ENCODE measurements at places on chromosomes 7 and 10.

GRCh38 chr10:77638321-77639101 is 903 bp upstream of the KCNMA1 start:
- DNase-seq, result no peak

GRCh38 chr10:132593389-132593788 is 55.8 kb downstream of the INPP5A start:
- DNase-seq, result no peak

GRCh38 chr10:817371-817770 is 114.1 kb downstream of the LARP4B start:
- DNase-seq, result no peak

DNA sequence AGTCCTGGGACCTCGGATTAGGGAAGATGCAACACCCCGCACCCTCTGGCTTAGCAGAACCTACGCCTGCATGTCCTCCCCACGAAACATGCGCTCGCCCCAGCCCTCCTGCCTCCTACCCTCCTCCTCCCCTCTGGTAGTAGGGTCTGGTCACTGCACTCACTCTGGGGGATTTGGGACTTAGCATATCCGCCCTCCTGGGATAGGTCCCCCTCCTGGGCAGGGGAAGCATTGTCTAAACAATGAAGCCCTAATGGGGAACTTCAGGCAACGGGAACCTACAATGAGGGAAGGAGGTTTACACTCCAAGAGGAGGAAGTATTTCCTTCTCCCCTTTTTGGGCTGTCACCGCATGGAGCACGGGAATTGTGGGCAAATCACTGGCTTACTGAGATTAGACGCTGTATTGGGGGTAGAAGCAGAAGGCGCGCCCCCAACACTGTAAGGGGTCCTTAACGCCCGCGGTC is 892 bp downstream of the CRHR2 start:
- no peak for DNase-seq

DNA sequence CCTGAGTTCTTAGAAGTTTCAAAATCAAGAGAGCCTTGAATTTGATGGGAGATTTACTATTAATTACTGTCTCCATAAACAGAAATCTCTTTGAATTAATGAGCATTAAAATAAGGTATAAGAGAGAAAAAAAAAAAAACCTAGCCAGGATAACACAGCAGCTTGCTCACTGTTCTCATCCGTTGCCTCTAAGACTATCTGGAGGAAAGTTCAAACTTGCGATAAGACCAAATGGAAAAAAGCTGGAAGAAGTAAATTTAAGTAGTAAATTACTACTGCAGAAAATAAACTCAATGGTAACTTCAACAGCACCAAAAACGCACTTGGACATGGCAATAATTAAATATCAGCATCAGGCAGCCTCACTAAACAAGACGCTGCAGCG is 36.7 kb downstream of the GNA12 start:
- no peak for DNase-seq

DNA sequence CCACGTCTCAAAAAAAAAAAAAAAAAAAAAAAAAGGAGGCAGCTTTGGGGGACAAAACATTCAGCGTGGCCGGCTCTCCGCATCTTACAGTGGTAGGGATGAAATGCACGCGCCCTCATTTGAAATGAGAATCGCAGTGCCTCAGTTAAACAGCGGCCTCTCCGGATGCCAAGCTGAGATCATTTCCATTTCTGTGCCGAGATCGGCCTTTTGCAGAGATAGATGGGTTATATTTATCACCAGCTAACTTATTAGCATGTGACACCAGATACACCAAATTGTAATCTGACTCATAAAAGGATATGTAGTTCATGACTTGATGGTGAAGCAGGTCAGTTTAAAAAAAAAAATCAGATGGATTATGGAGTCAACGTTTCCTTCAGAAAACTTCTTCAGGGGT is 138.7 kb downstream of the CUX1 start:
- no peak for DNase-seq

- DNase-seq, result no peak
These were observed 104.0 kb downstream of the SLIT1 start for GRCh38 chr10:97081621-97082235.

DNA sequence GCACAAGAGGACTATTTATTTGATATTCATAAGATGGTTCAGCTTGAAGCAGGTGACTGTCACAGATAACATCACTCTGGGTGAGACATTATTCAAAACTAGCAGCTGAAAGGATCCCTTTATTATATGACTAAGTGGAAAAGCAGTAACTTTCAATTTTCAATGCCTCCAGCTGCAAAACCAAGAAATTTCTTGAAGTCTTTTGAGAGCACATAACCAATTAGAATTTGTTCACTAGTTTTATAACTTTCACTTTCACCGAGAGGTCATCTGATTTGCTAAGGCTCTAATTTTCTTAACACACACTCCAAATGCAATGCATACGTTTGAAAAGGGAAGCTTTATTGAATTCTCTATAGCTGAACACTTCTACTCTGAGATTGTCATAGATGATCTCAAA is 88.6 kb upstream of the KLF14 start:
- no peak for DNase-seq

Measured in breast epithelium (tissue), 4 donors.